ENCODE measurements at places on chromosomes 6 and 20.

DNA sequence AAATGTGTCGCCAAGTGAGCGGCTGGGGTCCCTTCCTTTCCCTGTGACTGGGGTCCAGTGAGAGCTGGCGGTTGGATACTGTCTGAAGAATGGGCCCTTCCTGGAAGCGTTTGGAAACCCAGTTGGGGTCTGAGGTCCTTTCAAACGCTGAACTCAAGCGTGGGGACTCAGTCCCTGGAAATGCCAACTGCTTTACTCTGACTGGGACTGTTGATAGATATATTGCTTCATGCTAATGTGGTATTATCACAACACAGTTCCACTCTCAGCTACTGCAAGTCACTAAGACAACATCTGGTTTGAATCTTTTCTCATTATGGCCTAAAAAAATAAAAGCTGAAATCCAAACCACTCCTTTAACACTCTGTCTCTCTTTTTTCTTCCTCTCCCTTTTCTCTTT is 23.7 kb upstream of the PSMF1 start:
- DNase-seq = no peak

- DNase-seq = peak; percentile 22
These were observed 33.0 kb downstream of the CARMIL1 start for GRCh38 chr6:25312034-25312620.

- peak; percentile 32 for DNase-seq
These were observed 116.2 kb upstream of the STMND1 start for GRCh38 chr6:16985513-16986284.

DNA sequence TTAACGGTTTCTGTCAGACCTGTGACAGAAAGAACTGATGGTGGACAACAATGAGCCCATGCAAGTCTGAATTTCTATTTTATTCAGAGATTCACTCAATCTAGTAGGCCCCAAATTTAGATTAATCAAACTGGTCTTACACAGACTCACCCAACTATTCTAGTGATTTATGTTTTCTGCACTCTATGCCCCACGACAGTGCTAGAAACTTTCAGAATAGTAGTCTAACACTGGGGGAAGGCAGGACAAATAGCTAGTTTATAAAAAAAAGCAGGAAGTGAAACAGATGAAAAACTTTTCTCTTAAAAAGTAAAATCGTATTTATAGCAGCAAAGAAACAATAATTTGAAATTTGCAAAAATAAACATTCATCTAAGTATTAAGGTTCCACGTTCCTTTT is 5.0 kb downstream of the TCP11 start:
- no peak for DNase-seq

- DNase-seq = no peak
These were observed 8.3 kb upstream of the ZBTB2 start for GRCh38 chr6:151399679-151400078.

DNA sequence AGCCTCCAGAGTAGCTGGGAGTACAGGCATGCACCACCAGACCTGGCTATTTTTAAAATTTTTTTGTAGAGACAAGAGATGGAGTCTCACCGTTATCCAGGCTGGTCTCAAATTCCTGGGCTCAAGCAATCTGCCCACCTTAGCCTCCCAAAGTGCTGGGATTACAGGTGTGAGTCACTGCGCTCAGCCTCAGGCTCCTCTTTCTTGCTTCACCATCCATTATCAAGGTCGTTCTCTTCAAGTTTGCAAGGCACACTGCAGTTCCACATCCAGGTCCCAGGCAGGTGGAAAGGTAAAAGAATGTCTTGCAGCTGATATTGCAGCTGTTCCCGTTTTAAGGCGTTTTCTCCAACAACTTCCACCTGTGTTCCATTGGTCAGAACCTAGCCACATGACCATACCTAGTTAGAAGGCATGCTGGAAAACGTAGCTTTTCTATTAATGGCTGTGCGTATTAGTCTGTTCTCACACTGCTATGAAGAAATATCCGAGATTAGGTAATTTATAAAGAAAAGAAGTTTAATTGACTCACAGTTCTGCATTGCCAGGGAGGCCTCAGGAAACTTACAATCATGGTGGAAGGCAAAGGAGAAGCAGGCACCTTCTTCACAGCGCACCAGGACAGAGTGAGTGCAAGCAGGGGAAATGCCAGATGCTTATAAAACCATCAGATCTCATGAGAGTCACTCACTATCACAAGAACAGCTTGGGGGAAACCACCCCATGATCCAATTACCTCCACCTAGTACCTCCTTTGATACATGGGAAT is 51.7 kb downstream of the PCNA start:
- no peak for DNase-seq

DNA sequence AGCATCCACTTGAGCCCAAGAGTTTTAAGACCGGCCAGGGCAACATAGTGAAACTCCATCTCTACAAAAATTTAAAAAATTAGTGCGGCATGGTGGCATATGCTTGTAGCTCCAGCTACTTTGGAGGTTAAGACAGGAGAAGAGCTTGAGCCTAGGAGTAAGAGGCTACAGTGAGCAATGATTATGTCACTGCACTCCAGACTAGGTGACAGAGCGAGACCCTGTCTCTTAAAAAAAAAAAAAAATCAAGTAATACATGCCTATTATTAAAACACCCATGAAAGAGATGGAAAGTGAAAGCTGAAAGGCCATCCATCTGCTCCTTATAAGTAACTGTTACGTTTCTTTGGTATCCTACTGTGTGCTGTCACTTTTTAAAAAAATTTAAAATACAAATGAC is 66.4 kb downstream of the FKBP5 start:
- no peak for DNase-seq

- DNase-seq = peak; percentile 52
These were observed 73.7 kb downstream of the PHF20 start for GRCh38 chr20:35845561-35845960.

DNA sequence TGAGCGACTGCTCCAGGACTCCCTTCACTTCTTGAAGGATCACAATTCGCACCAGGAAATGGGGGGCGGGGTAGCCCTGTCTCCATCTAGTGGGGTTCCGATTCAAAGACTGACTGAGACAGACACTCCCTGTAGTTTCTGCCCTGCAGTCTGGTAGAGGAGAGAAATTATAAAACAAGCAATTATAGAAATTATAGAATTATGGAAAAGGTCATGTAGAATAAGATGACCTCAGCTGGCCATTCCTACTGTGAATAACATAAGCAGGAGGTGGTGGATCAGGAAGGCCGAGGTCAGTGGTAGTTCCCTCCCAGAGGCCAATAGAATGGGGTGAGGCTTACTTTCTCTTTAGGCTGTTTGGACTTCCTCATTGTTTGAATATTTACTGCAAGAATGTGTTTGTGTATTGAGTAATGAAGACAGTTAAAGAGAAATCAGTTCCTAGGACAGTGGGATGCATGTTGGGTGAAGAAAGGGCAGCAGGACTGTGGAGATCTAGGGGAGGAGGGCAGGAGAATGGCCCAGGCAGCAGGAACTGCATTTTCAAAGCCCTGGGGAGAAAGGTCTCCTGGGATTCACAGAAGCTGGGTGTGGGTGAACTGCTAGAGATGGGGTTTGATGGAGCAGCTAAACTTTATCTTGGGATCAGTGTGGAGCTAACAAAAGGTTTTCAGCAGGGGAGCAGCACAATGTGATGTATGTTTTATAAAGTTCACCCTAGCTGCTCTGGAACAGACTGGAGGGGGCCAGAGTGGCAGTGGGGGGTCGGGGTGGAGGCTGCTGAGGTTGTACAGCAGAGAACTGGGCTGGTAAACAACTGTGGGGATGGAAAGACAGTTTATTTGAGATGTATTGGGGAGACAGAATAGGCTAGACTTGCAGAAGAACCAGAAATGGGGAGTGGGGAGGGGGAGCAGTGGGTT is 2.1 kb downstream of the ZNF341 start:
- DNase-seq = peak; percentile 65

DNA sequence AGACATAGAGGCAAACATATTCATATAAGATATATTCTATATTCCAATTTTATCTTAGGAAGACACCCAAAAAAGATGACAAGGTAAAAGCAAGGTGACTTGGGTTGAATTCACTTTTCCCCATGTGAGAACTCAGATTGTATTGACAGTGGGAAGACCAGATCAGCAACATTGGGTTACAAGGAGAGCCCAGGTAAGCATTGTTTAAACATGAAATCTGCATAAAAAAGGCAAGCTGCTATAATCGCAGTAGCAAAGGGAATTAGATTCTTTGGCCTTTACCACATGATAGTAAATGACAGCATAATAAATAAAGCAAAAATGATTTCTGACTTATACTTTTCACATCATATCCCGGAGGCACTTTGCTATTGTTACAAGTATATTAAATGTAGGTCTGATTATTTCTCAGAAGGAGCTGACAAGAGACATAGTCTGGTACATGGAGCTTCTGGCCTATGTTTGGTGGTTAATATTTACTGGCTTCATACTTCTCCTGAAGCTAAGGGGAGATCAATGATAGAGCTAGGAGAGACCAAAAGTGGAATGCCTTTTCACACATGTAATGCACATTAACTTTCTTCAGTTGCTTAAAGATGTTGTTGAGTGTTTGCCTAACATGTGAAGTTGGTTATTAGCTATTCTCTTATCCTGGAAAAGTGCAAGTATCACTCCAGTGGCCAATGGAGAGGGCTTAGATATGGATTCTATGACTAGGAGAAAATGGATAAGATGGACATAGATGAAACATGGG is 53.1 kb upstream of the EEF1E1 start:
- DNase-seq = no peak

All from astrocyte of the spinal cord (primary cell).